CD4-positive, alpha-beta T cell treated with Interleukin-15 for 4 hours (primary cell): ENCODE measurements at places on chromosomes 2 and 18.
A peak's percentile ranks its signal among the peaks of the same experiment; 100 is the strongest.

GRCh38 chr2:12047761-12048160 lies 301.3 kb downstream of the LPIN1 start:
- no peak for DNase-seq

GRCh38 chr2:182038576-182038975 lies 52.9 kb downstream of the PPP1R1C start:
- no peak for DNase-seq

DNA sequence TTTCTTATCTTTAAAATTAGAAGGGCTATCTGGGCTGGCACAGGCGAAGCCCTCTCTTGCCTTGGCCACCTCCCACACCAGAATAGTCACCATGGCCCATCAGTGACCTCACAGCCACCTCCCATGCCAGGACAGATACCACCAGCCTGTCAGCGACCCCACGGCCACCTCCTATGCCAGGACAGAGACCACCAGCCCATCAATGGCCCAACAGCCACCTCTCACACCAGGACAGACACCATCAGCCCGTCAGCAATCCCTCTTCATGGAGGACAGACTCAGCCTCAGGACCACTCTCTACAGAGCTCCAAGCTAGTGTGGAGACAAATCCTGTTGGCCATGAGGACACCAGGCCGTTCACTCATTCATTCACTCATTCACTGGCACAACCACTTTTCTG lies 74.6 kb downstream of the ASB1 start:
- DNase-seq: no peak

- no peak for DNase-seq
Observed at GRCh38 chr2:205017912-205018311, 472.6 kb downstream of the PARD3B start.

GRCh38 chr2:240510513-240511210 lies 47.1 kb downstream of the ANKMY1 start:
- no peak for DNase-seq

DNA sequence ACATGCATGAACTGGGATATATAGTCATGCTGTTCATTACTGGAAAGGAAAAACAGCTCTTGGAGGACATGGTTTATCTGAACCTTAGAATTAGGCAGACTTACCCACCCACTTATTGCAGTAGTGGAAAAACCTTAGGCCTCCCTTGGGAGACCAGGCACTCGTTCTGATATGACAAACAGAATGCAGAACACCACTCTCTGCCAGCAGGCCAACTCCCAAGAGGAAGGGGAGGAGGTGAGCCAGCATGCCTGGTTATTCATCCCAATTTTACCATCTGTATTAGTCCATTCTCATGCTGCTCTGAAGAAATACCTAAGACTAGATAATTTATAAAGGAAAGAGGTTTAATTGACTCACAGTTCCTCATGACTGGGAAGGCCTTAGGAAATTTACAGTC lies 17.5 kb downstream of the C18orf63 start:
- no peak for DNase-seq

GRCh38 chr2:47809903-47810302 lies 27.0 kb downstream of the MSH6 start:
- DNase-seq: no peak

- no peak for DNase-seq
Observed at GRCh38 chr2:198188982-198189381, 384.6 kb downstream of the PLCL1 start.

DNA sequence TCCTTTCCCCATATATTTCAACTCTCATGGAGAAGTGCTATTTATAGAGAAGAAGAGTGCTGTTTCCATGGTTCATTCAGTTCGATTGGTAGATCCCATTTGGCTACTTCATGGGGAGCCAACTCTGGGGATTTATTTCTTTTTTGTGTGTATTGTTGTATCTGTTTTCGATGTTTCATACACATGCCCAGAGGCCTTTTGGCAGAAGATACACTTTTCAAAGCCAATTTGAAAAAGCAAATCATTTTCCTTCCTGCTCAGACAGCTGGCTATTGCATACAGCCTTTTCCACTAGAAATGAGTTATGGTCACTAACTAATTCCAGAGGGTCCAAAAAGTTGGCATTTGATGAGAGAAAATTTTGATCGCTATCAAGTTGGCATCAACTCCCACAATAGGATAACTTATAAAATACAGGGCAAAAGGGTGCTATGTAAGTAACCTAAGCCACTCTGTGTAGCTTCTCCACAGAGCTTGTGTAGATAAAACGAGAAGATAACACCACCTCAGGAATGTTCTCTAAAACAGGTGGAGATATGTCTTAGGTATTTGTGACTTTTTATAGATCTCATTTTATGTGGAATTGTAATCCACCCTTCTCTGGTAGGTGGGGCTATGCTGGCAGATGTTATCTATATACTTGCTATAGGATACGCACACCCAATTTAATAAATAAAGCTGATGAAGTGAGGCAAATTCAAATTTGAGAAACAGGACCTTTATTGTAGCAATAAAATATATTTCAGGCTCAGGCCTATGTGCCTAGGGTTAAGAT lies 798.5 kb downstream of the SATB2 start:
- no peak for DNase-seq

DNA sequence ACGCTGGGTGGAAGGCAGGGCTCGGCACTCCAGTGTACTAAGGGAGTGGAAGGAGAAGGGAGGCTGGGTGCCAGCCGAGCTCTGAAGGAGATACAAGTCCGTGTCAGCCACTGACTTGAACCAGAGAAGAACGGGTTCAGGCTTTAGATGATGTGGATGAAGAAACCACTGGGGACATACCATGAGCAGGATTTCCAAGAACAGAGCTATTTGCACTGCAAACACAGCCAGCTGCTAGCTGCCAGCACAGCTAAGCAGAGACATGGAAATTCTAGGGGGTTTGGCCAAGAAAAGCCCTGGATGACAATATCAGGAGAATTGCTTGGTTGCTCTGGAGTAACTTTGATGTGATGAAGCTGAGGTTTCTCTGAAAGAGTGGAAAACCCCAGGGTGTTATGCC lies 5.2 kb downstream of the CD207 start:
- DNase-seq: no peak

- DNase-seq: no peak
Observed at GRCh38 chr2:150981826-150982225, 279.8 kb downstream of the RBM43 start.

GRCh38 chr18:73954268-73954667 lies 193.4 kb downstream of the FBXO15 start:
- DNase-seq: no peak

DNA sequence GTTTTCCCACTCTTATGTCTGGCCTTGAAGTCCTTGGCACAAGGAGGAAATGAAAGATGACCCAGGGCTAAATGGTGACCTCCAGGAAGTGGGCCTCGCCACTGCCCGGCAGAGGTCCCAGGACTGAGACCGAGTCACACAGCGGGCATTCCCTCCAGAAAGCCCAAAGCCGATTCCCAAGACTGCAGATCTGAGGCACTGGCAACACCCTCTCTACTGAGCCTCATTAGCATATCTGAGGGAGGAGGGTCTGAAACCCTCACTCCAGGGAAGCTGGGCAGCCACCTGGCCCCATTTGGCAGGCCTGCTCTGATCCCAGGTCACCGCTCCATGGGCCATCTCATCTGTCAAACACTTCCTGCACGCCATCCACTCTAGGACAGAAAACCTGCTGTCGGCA lies 29.1 kb downstream of the FAM178B start:
- no peak for DNase-seq

DNA sequence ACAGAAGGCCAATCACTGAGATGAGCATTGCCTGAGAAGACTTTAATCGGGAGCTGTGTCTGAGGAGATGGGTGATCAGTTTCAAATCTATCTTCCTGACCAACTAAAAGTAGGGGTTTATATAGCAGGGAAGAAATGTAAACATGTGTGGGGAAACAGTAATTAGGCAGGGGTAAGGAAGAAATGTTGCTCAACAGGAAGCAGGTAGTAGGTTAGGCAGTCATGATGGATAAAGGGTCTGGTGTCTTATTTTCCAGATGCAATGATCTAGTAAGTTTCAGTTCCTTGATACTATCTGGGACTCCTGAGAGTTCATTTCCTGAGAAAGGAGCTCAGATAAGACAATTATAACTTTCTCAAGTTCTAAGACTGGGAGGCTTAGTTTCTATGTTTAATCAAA lies 33.8 kb upstream of the DNAJC10 start:
- DNase-seq: no peak

DNA sequence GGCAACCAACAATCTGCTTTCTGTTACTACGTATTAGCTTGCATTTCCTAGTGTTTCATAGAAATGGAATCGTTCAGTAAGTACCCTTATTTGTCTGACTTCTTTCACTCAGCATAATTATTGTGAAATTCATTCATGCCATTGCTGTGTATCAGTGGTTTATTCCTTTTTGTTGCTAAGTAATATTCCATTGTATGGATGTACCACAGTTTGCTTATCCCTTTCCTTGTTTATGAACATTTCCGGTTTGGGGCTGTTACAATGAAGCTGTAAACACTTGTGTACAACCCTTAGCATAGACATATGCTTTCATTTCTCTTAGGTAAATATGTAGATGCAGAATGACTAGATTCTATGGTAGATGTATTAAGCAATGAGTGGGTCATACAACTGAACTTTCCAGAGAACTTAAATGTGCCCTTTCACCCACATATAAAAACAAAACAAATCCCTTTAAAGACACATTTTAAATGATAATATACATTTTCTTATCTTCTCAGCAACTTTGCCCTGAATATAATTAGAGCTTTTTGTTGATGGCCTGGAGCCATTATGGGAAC lies 21.9 kb downstream of the FER1L5 start:
- DNase-seq: no peak

DNA sequence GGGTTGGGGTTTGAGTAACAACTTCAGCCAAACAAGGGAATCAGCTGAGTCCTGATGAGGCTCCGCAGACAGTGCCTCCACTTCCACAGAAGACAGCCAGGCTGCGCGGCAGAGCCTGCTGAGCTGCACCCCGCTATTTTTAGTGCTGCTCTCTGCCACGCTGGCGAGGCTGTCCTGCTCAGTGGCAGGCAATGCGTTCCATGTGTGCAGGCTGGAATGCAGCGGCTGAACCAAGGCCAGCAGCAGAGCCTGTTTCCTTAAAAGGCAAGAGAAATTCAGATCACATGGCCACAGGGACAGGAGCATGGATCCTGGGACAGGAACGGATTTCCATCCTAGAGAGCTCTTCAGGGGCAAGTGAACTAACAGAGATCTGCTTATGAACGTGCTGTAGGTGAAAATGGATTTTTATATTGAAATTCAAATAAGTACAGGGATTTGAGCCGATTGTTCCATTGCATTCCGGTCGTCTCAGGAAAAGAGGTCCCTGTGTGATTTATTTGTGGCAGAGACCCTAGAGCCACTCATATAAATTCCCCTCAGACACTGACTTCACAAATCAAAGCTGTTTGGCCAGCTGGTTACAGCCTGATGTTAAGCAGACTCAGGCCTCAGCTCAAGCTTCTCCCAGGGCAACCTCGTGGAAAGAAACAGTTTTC lies 98.7 kb downstream of the COL6A3 start:
- no peak for DNase-seq

- peak; percentile 0 for DNase-seq
Observed at GRCh38 chr18:79819968-79820351, 22.2 kb downstream of the KCNG2 start.

DNA sequence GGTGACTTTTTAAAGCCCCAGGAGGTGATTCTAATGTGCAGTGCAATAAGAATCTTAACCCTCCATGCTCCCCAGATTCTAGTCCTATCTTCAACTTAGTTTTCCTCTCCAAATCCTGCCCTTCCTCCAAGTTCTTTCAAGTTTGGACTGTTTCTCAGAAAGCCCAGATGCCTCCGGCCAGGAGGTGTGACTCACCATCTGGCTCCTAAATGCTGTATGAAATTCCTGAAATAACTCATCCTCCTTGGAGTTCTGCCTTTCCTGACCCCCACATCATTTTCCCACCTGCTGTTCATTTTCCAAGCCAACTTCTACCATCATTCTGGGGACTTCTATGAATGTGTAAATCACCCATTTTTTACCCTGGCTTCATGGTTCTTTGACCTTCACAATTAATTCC lies 118.2 kb upstream of the NOL4 start:
- DNase-seq: no peak

DNA sequence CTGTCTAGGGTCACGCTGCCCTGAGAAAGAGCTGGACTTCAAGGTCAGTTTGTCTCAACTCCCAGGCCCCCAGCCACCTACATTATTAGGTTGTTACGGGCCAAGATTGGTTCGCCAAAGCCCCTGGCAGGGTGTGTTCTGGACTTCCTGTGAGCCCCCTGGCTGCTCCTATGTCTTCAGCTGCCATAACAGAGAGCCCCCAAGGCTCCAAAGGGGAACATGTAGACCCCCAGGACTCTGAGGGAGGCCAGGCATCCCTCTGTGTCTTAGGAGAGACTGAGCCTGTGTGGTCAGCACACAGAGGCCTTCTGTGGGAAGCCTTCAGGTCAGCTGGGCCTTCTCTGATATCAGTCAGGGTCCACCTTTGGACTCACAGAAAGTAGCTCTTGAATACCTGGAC lies 58.3 kb downstream of the INHBB start:
- no peak for DNase-seq
